A549 treated with RU486 at 1 μM for 4 hours (cell line): ENCODE measurements at places on chromosomes 7 and 10. TPM values are rescaled to one million over a fixed set of nuclear protein-coding genes. Genes with fewer than 3 reads are reported as not detected.

The SRRM3 gene
- 5.7 to 8.9 TPM (median 6.9 TPM) in 5 replicates for total RNA-seq

The CFTR gene
- 0.06 to 0.24 TPM in 2 of 5 replicates, not detected in the others for total RNA-seq

The SFTPA2 gene
- not detected in 5 replicates for total RNA-seq

The KCND2 gene
- not detected in 5 replicates for total RNA-seq

The FOXI2 gene
- total RNA-seq: not detected in 5 replicates

The TRPV6 gene
- not detected in 5 replicates for total RNA-seq

The CALCR gene
- 0.02 TPM in 1 of 5 replicates, not detected in the others for total RNA-seq

The AS3MT gene
- total RNA-seq: 0.94 to 4.9 TPM (median 4.8 TPM) in 5 replicates

The CACNB2 gene
- total RNA-seq: not detected in 5 replicates

The LRRC61 gene
- 0.12 to 0.19 TPM (median 0.17 TPM) in 3 of 5 replicates, not detected in the others for total RNA-seq

The LEP gene
- not detected in 5 replicates for total RNA-seq

The RPEL1 gene
- 0.08 TPM in 1 of 5 replicates, not detected in the others for total RNA-seq

The GPR158 gene
- total RNA-seq: 0.02 to 0.08 TPM (median 0.06 TPM) in 5 replicates

The INA gene
- 22.5 to 30.0 TPM (median 26.3 TPM) in 5 replicates for total RNA-seq

The KDM7A gene
- total RNA-seq: 2.0 to 2.9 TPM (median 2.7 TPM) in 5 replicates
